ENCODE measurements at places on chromosomes 1 and 21. TPM values are rescaled to one million over a fixed set of nuclear protein-coding genes. Genes with fewer than 3 reads are reported as not detected.

KRTAP11-1 gene
- not detected for total RNA-seq

IGSF21 gene
- not detected for total RNA-seq

FMN2 gene
- 7.5 TPM for total RNA-seq

UQCRHL gene
- total RNA-seq, result 0.76 TPM

PCBP3 gene
- total RNA-seq, result 1.5 TPM

FAM177B gene
- total RNA-seq, result not detected

All from glomerular endothelial cell (primary cell).